ENCODE measurements at places on chromosomes 2 and 18.

GRCh38 chr2:105184420-105184819 is 57.1 kb upstream of the GPR45 start:
- DNase-seq: no peak

GRCh38 chr2:42856891-42857632 is 64.7 kb upstream of the HAAO start:
- DNase-seq: no peak

DNA sequence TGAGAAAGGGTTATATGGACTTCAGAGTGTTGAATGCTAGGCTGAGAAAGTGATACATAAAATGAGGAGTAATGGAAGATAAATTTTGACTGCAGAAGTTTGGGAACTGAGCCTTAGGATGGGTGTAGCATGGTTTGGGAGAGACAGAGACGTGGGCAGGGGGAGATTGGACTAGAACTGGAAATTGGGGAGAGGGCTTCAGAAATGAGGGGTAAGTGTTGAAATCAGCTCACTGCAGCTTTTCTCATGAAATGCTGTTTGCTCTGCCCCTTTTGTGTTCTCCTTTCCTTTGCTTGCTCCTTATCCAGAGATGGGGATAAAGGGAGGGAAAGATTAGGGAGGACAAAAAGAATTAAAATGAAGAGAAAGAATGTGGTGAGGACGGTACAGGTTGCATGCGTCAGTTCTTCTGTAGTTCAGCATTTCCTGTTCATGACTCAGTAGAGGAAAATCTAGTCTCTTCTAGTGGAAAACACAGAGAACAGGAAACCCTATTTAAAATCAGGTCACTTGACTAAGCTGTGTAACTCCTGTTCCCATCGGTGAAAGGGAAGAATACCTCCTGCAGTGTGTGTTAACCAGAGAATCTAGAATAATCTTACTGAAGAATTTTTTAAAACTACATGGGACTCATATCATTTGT is 105.6 kb downstream of the CRIM1 start:
- no peak for DNase-seq

- no peak for DNase-seq
Observed at GRCh38 chr2:11466307-11467128, 557 bp upstream of the E2F6 start.

DNA sequence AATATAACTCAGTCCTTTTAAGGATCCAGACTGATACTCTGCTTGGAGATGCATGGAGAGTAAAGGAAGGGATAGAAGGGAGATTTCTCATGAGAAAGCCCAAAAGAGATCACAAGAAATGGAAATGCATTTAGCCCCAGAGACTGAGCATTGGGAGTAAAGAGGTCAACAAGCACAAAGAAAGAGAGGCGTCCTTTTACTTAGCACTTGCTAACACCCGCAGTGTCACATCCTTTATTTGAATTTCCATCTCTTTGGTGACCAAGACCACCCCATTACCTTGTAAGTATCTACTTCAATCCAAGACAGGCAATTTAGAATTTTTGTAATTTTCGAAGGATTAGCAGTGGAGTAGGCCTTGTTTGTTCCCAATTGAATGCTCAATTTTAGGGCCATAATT is 111.8 kb upstream of the DCC start:
- no peak for DNase-seq

DNA sequence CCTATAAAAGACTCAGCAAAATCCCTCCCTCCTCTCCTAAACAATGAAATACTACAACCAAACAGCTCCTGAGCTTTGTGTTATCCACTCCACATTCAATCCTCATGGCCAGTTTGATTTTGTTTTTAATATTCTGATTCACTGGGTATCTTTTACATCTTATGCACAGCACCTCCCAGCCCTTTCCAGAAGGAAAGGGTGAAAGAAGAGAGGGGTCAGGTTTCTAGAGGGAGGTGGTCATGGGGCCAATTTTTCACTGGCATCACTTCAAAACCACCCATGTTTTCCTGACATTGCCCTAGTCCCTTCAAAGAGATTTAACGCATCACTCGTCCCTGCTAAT is 315.6 kb downstream of the LPIN1 start:
- DNase-seq: no peak

- no peak for DNase-seq
Observed at GRCh38 chr2:119221609-119222008, 2.0 kb upstream of the STEAP3 start.

DNA sequence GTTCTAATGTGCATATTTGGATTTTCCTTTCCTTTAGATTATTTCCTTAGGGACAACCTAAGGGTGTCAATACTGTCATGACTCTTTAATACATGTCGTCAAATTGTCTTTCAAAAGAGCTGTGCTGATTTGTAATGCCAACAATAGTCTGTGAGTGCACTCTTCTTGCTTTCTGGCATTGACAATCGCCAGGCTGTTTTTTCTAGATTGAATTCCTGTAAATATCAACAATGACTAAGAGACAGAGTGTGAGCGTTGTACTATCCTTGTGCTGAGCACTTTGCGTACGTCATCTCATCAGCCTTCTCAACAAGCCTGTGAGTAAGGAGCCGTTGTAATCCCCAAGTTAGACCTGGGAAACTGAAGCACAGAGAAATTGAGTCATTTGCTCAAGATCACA is 96.0 kb downstream of the ACOXL start:
- DNase-seq: no peak

- DNase-seq: no peak
Observed at GRCh38 chr2:39447266-39448168, 10.4 kb upstream of the MAP4K3 start.

DNA sequence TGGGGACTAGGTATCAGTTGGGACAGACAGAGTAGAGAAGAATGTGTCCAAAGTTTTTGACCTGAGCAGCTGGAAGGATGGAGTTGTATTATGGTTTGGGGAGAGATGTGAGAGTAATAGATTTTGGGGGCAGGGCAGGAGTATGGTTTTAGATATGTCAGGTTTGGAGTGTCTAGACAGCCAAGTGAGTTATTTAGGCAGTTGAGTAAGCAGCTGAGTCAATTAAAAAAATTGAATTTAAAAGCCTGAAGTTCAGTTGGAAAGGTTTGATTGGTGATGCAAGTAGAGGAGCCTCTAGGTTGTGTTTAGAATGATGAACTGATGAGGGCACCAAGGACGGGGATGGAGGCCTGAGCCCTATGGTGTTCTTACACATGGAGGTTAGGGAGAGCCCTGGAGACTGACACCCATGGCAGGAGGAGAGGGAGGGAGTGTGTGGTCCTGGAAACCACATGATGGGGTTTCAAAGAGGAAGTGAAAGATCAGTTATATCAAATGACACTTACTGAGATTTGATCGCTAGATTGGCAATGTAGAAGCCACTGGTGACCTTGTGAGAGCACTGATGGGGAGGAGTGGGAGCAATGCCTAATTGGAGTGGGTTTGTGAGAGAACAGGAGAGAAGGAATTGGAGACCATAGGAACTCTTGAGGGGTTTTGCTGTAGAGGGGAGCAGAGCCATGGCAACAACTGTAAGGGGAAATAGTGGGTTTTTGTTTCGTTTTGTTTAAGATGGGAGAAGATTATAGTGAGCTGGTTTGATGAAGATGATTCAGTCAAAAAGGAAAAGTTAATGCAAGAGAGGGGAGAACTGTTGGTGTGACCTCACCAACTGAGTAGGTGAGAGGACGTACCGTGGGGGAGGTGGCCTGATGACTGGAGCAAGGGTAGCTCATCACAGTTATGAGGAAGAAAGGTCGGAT is 10.3 kb downstream of the ITGA6 start:
- no peak for DNase-seq

GRCh38 chr2:70553334-70553583 is 367 bp downstream of the TGFA start:
- DNase-seq: no peak

- DNase-seq: no peak
Observed at GRCh38 chr2:147135376-147135775, 709.5 kb upstream of the ACVR2A start.
